Endodermal cell (in vitro differentiated cells): ENCODE measurements at places on chromosomes 1 and 21.

DNA sequence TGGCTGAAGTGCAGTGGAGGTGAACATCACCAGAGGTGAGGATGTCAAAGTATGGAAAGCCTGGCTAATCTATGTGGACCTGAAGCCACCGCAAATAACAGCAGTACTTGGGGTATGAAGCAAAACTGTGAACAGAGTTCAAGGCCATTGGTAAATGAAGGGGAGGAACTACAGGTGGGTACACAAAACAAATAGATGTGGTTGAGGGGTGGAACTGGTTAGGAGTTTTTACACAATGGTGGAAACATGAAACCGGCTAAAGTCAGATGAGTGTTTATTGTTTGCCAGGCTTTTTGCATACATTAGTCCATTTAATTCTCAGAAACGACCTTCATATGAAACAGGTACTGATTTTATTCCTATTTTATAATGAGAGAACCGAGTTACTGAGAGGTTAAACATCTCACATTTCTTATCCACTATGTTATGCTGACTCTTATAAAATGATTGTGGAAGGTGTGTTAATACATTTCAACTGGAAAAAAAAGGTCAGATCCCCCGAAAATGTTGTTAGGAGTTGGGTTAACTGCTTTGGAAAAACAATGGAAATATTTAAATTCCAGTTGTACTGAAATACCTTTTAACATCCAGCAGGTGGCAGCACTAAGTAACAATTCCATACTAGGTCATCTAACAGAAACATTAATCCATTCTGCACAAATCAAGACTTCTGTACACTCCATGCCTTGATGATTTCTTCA is 44.3 kb upstream of the GTF2B start:
- H3K4me3 ChIP-seq = no peak overlapping the region
- H3K27ac ChIP-seq = no peak overlapping the region
- peaks cover 68% of the 10 kb centered on the region for H3K36me3 ChIP-seq
- no peaks in the 10 kb centered on the region for H3K4me1 ChIP-seq
- no peak for DNase-seq
- H3K27me3 ChIP-seq = no peaks in the 10 kb centered on the region

DNA sequence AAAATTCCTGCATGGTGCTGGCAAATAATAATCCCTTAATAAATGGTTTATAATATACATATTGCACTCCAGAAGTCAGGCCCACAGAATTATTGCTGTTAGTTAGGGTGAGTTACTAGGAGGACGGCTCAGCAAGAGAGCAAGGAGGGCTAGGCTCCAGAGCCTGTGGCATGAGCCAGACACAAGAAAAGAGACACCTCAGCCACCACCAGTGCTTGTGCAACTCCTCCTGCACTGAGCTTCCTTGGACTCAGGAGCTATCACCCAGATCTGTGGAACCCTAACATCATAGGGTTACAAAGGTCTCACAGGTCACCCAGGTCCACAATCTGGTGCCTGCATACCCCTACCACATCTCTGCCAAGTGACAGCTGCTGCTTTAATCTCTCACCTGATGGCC is 12.8 kb upstream of the LRRC8D start:
- no peak for DNase-seq
- no peak overlapping the region for H3K27ac ChIP-seq
- peak overlapping the region; percentile 12 for H3K4me3 ChIP-seq
- H3K27me3 ChIP-seq = peaks cover 75% of the 10 kb centered on the region
- H3K36me3 ChIP-seq = no peaks in the 10 kb centered on the region
- peaks cover 18% of the 10 kb centered on the region for H3K4me1 ChIP-seq

GRCh38 chr1:214603819-214604252 is 841 bp downstream of the CENPF start:
- H3K4me1 ChIP-seq = peaks cover 5% of the 10 kb centered on the region
- peak; percentile 67 for DNase-seq
- H3K27me3 ChIP-seq = no peaks in the 10 kb centered on the region
- no peaks in the 10 kb centered on the region for H3K36me3 ChIP-seq
- peak overlapping the region; percentile 88 for H3K4me3 ChIP-seq
- H3K27ac ChIP-seq = peak overlapping the region; percentile 32

DNA sequence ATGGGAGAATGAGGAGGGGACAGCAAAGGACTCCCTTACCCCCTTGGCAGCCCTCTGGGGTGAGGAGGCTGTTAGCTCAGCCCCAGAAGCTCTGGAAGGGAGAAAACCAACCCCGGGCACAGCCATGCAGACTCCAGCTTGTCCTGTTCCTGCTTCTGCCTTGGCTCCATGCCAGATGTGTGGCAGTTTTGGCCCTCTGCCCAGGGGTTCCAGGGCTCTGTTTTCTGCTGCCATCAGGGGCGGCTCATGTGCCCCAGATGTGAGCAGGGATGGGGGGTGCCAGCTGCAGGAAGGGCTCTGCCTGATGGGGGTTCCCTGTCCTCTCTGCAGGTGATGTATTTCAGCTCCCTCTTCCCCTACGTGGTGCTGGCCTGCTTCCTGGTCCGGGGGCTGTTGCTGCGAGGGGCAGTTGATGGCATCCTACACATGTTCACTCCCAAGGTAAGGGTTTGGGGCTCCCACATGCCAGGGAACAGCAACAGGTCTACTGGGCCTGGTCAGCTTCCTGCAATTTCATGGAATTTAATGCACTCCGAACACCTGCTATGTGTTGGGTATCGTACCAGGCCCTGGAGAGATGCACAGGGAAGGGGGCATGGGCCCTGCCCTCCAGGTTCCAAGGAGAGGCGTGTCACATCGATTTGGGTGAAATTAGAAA is 26.1 kb downstream of the SLC6A17 start:
- H3K4me1 ChIP-seq = peaks cover 3% of the 10 kb centered on the region
- no peaks in the 10 kb centered on the region for H3K36me3 ChIP-seq
- no peak for DNase-seq
- no peaks in the 10 kb centered on the region for H3K27me3 ChIP-seq

DNA sequence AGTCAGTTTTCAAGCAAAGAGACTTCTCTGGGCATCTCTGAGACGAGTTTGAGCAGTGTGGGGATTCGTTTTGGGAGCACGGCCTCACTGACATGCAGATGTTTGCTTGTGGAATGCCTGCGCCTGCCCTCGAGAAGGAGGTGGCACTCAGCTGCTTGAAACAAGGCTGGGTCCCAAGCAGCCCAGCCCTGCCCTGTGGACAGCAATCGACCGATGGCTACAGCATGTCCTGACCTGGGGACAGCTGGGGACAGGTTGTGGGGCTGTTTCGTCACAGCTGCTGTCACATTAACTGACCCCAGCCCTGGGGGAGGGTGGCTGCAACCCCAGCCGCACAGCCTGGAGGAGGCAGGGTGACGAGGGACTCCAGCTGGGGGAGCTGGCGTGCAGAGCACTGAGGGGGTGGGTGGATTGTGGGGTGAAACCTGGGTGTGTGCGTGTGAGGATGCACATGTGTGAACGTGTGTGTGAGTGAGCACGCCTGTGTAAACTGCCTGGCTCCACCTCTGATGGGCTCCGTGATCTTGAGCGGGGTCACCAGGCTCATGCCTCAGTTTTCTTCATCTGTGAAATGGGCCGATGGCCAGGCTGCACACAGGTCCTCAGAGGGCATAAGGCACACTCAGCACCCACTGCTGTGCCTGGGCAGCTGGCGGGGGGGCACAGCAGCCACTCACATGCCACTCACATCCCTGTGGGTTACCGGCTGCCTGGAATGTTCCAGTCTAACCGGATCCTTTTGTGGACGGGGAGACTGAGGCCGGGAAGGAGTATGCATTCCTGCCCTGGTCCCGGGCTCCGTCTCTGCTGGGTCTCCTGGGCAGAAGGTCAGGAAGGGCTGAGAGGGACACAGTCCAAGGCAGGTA is 49.3 kb downstream of the COL18A1 start:
- peaks cover 27% of the 10 kb centered on the region for H3K36me3 ChIP-seq
- no peak overlapping the region for H3K4me3 ChIP-seq
- DNase-seq = no peak
- H3K27me3 ChIP-seq = no peaks in the 10 kb centered on the region
